Suppressor macrophage (primary cell): ENCODE measurements at places on chromosomes 16 and 17.

- DNase-seq = peak; percentile 96
Observed at GRCh38 chr17:50919321-50920040, 53.3 kb upstream of the TOB1 start.

DNA sequence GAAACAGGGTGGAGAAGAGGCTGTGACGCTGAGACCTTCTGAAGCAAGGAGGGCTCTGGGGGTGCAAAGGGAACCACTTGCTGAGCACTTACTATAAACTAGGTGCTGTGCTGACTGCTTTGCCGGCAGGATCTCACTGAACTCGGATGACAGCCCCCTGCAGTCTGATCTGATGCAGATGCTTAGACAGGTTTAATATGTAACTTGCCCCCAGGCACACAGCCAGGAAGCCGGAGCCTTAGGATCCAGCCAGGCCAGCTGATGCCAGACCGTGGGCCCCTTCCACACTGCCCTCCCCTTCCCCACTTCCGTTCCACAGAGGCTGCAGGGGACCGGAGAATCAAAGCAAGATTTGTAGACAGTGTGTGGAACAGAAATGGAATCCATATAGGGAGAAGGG lies 23.1 kb downstream of the SPACA3 start:
- DNase-seq = no peak

DNA sequence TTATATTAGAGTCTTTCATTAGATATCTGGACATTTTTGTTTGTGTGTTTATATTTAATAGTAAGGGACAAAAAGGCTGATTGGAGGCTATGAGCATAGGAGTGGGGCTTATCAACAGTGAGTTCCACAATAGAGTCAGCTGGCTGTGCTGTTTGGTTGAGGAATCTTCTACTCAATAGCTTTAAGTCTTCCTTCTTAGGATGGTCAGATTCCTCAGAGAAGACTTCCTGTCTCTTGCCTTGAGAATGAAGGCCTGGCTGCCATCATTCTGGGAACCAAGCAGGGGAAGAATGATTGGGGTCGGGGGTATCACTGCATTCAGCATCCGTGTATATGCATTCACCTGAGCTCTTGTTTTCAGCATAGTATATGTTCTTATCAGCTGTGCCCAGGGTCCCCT lies 31.9 kb upstream of the ABCC11 start:
- peak; percentile 10 for DNase-seq

DNA sequence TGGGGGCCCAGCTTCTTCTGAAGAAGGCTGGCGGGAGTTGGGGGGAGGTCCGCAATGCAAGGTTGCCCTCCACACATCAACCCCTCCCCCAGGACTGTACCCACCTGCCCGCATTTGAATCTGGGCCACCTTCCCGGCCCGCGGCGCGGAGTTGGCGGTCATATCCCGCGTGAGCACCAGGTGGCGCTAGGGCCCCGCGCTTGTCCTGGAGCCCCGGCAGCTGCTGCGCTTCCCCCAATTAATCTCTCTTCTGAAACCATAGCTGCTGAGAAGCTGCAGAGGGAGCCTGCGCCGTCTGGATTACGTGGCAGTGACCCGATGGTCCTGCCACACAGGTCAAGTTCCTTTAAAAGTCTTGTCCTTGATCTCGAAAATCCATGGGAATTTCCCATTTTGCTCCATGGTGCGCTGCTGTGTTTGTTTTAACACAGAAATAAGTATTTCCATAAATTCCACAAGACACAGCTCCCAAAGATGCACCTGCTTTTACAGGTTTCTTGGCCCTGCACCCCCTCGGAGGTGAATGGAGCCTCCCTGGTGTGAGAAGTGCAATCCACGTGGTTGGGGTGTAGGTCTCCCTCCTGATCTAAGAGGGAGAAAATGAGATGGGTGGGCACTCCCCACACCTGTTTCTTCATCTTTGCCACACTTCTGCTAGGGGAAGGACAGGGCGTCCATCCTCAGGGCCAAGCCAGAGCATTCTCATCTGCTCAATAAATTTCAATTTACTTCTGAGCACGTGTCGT lies 22.1 kb downstream of the COX4I1 start:
- peak; percentile 92 for DNase-seq

DNA sequence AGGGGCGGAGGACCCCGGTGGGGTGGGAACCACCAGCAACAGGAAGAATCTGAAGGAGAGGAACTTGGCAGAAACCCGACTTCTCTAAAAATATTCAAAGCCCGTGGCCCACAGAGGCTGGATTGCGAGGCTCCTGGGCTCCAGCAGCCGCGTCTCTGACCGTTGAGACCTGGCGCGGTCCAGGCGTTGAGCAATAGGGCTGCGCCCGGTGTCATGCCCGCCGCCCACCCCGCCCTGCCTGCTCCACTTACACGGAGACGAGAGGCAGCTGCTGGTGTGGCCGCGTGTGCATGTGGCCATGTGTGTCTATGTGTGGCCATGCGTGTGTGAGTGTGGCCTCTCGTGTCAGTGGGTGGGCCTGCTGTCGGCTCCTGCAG lies 83.6 kb downstream of the IRF8 start:
- peak; percentile 93 for DNase-seq

DNA sequence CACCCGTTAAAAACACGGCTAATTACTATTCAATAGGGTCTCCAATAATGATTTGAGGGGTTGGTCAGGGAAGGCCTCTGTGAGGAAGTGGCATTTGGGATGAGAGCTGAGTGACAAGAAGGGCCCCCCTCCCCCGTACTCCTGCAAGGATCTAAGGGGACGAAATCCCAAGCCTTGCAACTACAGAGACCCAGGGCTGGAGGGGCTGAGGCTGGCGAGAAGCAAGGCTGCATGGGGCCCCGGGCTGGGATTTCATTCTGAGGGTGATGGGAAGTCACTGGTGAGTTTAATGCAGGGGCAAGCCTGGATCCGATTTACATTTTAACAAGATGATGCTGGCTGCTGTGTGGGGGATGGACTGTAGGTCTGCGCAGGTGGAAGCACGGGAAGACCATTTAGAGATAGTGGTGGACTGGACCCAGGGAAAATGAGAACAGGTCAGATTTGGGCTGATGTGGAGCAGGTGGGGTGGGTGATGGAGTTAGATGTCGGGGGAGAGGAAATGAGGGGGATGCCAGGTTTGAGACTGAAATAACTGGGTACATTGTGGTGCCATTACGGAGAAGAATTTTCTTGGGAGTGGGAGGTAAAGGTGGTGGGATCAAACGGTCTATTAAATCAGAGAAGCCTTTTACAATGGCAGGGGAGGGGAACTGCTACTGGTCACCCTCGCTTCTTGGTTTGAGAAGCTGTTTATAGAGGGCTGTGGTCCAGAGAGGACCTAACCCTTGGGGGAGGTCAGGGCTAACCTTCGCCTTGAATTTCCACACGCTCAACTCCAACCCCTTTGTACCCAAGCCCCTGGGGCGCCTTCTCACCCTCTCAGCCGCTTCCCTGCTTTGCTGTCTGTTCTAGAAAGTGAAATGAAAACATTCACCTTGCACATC lies 932 bp upstream of the MYBBP1A start:
- DNase-seq = no peak

DNA sequence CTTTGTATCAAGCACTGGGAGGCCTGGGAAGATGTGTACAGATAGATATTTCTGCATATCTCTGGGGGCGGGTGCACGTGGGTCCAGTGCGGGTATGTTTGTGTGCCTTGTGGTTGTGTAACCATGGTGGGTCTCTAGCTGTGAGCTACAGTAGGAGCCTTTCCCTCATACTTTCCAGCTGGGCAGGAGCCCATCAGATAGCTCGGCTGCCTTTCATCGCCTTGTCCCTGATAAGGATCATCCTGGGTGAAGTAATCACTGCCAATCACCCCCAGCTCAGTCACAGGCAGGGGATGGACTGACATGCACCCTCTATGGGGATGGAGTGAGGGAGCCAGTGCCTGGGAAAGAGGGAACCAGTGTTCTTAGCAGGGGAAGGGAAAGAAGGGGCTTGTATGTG lies 3.2 kb upstream of the SCRN2 start:
- DNase-seq = no peak

GRCh38 chr17:27518048-27518447 lies 61.8 kb downstream of the KSR1 start:
- DNase-seq = no peak

DNA sequence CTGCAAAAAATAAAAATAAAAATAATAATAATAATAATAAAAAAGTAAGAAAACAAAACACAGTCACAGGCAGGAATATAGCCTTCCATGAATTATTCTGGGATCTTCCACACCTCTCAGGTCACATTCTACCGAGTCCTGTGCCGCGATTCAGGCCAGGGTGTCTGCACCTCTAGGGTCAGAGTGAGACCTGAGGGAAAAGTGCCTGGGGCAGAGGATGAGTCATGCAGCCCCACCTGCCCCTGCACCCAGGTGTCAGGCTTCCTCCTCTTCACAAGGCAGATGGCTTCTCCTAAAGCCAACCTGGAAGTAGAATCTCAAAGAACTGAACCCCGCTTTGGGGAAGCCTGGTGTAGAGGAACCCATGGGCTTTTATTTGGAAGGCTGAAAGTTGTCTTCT lies 283.7 kb downstream of the CPPED1 start:
- no peak for DNase-seq

GRCh38 chr17:77670173-77670572 lies 288.3 kb upstream of the TNRC6C start:
- DNase-seq = peak; percentile 17

GRCh38 chr17:7261379-7262191 lies 693 bp downstream of the CLDN7 start:
- DNase-seq = no peak

DNA sequence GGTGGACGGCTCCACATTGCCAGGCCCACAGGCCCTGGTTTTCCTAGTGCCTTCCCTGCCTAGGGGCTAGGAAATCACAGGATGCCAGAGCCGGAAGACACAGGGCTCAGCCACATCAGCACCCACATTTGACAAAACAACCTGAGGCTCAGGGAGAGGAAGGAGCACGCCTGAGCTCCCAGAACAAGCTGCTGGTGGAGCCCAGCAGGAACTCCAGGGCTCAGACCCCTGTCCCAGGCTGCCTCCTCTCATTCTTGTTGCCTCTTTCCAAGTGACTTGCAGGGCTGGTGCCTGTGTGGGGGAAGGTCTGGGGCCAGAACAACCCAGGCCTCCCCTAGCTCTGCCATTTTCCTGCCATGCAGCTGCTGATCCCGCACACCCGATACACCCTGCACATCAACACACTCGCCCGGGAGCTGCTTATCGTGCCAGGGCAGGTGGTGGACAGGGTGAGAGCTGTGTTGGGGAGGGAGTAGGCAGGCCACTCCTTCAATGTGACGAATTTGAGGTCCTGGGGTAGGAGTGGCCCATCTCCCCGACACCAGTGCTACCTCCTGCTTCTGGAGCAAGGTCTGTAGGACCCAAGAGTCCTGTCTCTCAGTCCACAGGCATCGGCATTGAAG lies 7.6 kb downstream of the ALOX15B start:
- no peak for DNase-seq

DNA sequence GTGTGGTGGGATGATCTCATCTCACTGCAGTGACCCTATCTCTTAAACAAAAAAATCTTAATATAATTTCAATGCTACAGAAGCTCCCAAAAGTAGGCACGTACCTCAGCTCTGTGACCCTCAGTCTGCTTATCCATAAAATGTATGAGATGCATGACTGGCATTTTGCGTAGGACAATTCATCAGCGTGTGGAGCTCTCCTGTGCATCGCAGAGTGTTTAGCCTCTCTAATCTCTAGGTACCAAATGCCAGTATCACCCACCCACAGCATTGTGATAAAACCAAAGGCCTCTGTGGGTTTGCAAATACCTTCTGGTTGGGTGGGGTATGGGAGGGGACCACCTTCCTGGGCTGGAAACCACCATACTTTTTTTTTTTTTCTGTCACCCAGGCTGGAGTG lies 19.0 kb upstream of the TUBG2 start:
- no peak for DNase-seq

DNA sequence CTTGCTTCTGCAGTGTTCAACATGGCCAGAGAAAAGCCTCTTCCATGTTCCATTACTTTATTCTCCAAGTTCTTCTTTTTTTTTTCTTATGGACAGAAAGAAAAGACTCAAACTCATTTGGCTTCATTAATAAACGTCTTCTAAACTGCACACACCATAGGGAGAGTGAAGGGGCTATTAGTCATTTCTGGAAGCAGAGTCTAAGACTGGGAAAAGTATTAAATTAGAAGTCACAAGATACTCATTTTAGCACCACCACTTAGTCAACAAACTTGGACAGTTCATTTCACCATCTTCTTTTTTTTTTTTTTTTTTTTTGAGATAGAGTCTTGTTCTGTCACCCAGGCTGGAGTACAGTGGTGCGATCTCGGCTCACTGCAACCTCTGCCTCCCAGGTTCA lies 52.8 kb downstream of the NOL11 start:
- DNase-seq = no peak

GRCh38 chr16:10668322-10669045 lies 26.2 kb downstream of the TEKT5 start:
- peak; percentile 49 for DNase-seq

GRCh38 chr17:29041571-29041970 lies 1.4 kb upstream of the PIPOX start:
- DNase-seq = peak; percentile 41

DNA sequence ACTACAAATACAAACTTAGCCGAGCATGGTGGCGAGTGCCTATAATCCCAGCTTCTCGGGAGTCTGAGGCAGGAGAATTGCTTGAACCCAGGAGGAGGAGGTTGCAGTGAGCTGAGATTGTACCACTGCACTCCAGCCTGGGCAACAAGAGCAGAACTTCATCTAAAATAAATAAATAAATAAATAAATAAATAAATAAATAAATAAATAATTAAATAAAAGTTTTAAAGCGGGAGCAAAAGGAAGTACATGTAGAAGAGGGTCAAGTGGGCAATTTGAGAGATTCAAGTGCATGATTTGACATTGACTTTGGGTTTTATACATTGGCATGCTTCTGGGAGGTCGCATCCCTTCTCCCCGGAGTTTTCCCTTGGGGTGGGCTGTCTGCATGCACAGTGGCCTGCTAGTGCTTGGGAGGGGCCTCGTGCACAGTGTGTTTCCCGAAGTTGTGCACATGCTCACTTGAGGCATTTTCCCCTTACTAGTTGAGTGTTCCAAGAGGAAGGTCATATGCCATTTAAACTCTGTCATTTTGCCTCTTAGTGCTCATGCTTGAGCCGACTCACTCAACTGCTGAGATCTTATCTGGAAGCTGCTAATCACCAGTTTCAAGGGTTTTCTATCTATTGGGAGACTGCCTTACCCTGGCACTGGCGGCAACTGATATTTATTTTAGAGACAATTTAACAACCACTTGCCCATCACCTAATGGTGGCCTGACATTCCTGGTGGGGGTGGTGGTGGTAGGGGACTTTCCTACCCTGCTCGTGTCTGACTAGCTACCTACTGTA lies 193.2 kb upstream of the MPHOSPH6 start:
- no peak for DNase-seq

DNA sequence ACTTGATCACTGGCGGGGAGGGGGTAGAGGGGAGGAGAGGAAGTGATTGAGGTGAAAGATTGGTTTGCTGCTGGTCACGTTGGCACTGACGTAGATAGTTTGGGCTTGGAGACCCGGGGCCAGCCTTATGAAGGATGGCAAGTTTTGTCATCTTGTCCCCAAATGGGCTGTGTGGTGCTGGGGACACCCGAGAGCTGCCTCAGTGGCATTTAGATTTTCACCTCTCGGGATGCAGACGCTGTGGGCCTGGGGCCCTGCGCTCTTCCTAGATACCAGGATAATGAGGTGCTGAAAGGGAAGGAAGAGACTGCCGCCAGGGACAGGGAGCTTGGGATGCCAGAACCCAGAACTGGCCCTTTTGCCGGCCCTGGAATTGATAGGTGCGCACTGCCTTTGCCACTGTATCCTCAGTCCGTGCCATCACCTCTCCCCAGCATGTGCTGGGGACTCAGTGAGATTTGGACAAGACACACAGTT lies 1.4 kb upstream of the SOCS3 start:
- DNase-seq = no peak
